ENCODE measurements at places on chromosomes 13 and 19. TPM values are rescaled to one million over a fixed set of nuclear protein-coding genes. Genes with fewer than 3 reads are reported as not detected.

ELSPBP1 gene
- not detected for polyA plus RNA-seq

CCDC194 gene
- polyA plus RNA-seq = 6.2 TPM

GRCh38 chr19:19530423-19530804 is 1.7 kb downstream of the YJEFN3 start:
- no peak for DNase-seq

DNA sequence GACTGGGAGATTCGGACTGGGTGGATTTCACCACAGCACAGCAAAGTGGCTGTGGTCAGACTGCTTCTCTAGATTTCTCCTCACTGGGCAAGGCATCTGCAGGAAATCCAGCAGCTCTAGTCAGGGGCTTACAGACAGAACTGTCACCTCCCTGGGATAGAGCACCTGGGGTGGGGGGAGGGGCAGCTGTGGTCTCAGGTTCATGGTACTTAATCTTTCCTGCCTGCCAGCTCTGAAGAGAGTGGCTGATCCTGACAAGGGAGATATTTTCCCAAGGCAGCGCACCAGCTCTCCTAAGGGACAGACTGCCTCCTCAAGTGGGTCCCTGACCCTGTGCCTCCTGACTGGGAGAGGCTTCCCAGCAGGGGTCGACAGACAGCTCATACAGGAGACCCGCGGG is 212.8 kb upstream of the KLF12 start:
- no peak for DNase-seq

DNA sequence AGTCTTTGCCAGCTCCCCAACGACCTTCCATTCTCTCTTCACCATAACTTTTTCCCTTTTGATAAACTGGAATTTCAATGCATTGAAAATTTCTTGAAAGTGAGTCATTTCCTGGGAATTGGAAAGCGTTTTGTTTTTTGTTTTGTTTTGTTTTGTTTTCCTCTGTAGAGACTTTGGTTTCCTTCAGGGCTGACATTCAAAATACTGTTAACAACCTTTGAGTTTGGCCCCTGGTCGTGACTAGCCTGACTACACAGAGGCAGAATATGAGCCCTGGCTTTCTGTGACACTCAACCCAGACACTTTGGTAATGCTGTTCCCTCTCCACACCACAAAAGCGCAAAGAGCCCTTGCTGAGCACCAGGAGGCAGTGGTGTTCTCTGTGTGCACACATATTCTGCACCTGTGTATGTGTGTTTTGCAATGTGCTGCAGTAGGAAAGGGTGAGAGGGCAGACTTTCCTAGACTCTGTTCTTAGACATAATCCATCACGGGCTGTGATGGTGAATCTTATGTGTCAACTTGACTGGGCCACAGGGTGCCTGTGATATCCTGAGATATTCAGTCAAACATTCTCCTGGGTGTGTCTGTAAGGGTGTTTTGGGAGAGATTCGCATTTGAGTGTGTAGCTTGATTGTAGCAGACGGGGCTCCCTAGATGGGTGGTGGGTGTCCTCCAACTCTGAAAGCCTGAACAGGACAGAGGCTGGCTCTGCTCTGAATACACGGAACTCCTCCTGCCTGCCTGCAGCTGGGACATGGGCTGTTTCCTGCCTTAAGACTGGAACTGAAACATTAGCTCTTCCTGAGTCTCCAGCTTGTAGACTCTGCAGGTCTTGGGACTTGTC is 29.5 kb upstream of the ANKRD10 start:
- no peak for DNase-seq

DNA sequence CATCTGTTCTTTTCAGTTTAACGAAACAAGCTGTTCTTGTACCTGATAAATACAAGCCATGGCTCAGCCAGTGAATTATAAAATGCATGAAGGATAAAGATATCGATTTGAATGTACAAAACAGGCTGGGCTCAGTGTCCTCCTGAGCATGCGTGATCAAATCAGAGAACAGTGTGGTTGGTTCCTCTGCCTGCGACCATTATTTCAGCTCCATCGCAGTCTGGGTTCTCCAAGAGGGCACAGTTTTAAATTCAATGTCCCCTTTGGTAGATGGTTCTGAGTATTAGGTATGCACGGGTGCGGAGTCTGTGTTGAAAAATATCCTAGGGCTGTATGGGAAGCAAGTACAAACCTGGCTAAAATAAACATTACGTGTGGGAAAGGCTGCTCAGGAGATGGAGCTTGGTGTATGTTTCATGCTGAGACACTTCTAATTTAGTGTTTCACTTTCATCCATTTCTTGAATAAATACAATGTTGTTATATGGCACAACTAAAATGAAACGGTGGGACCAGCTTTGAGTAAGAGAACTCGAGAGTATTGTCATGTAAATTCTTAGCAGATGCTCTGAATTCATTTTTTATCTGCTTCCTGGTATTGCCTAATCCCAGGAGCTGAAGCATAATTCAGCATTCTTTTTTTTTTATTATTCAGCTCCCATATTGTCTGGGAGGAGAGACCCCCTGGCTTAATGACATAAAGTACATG is 458.7 kb downstream of the MYO16 start:
- no peak for DNase-seq
